ENCODE measurements at places on chromosomes 5 and 9.

- DNase-seq, result no peak
These were observed 2308.8 kb upstream of the ACO1 start for GRCh38 chr9:30075451-30076199.

- no peak for DNase-seq
These were observed 157.1 kb downstream of the ZNF462 start for GRCh38 chr9:107020040-107020530.

- DNase-seq, result no peak
These were observed 34.8 kb downstream of the TNFSF8 start for GRCh38 chr9:114895521-114895991.

GRCh38 chr9:19481121-19481870, 72.5 kb downstream of the ACER2 start:
- DNase-seq, result no peak

DNA sequence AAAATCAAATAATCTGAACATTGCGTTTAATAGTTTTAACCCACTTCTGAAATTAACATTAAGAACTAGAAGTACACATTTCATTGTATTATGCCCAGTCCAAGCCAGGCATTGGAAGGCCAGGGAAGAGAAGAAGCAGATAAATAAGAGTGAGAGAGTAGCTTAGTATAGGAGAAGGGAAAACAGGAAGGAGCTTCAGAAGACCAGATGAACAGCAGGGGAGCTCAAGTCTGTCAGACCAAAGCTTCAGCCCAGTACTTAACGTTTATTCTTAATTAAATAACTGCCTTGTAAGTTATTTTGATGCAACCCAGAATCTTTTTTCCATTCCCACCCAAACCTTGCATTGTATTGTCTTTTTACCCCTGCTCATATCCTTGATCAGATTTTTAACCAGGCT, 11.5 kb upstream of the FAM120AOS start:
- no peak for DNase-seq

DNA sequence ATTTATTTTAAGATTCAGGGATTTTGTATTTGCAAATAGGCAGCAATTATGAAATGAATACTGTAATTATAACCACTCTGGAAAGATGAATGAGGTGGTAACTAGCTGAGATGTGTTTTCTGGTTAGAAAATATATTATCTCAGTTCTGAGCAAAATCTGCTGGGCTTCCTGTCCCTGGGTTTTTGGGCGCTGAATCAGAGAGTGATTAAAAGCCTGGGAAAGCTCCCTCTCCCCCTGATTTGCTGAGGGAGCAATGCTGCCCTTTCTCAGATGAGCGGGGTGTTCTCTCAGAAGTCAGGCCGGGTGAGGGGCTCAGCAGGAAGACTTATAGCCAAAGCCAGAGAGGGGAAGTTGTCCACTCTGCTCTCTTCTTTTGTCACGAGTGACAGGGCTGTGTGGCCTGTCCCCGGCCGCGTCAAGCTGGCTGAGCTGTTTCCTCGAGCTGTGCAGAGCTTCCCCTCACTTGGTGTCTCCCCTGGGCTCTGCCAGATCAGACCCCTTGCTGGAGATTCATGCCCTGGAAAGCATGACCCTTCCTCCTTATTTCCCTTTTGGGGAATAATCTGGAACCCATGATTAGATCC, 39.8 kb upstream of the PITX1 start:
- no peak for DNase-seq

DNA sequence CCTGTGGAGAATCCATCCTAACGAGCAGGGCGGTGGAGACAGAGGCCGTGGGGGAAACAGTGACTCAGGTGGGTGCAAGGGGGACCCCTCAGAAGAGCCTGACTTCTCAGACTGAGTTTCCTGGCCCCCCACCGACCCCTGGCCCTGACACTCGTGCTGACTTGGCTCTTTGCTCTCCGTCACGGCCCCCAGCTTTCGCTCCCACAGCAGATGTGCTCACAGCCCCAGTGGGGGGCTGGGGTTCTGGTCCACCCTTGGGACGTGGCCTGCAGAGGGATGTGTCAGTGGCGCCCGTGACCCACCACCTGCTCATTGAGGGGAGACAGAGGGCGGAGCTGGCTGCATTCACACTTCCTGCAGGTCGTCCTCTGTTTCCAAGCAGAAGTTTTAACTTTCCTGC, 62.9 kb upstream of the IRX4 start:
- no peak for DNase-seq

- DNase-seq, result no peak
These were observed 1048.1 kb upstream of the ACO1 start for GRCh38 chr9:31336386-31336785.

- DNase-seq, result no peak
These were observed 6.3 kb downstream of the GPR21 start for GRCh38 chr9:123039617-123040219.

- no peak for DNase-seq
These were observed 1.5 kb downstream of the MEIKIN start for GRCh38 chr5:131943916-131944315.

DNA sequence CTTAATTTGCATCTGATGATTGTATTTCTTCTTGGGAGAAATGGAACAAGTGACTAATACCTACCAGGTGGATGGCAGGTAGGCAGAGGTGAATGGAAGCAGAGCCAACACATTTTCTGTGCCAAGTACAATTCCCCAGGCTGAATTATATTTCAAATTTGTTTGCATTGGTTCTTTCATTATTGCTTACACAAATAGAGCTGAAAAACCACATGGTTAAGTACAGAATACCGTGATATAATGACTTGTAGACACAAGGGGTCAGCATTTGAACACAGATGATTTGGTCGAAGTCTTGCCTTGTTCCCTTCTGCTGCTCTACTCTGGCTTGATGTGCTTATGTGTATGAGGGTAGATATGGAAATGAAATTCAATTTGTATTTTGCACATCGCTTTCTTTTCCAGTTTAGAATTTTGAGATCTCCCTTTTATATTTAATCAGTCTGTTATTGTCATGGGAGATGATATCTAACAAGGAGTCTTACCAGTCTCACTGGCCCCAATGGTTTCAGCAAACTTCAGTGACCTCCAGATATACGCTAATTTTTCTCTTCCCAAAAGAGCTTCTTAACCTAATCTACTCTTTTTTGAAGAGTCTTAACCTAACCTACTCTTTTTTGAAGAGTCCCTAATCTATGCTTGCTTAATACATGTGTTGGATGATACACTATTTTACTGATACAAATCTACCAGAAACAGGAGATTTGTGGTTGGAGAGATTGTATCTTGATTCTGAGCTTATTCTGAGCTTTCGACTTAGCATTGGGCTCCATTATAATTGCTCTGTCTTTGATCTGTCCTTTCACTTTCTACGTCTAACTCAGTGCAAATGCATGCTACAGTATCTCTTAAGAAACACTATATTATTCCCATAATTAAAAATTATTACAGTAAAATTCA, 88.1 kb downstream of the PCSK1 start:
- peak; percentile 35 for DNase-seq

DNA sequence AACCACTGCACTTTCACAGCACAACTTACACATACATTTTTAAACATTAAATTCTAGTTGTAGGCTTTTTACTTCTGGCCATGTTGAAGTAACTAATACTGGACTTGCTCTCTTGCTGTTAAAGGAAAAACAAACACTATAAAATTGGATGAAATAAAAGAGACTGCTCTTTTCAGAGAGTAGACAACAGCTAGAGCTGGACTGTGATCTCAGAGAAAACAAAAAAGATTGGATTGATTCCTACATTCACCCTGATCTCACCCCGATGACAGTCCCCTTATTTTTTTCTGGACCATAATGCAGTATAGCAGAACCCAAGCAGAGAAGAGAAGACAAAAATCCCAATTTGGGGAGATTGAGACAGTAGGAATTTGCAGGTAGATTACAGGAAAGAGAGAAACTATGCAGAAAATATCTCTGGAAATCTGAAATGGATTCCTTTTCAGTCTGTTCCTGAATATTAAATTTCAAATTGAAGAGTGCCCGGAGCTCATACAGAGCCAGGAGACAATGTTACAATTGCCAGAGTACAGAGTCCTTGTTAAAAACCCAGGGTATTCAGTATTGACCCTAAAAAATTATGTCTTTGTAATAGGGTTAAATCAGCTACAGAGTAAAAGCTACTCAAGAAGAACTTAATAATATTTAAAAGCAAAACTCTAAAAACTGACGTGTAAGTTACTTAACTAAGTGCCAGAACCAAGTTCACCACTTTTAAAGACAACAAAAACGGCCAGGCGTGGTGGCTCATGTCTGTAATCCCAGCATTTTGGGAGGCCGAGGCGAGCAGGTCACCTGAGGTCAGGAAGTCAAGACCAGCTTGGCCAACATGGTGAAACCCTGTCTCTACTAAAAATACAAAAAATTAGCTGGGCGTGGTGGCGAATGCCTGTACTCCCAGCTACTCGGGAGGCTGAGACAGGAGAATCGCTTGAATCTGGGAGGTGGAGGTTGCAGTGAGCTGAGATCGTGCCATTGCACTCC, 208.6 kb downstream of the MPDZ start:
- no peak for DNase-seq

DNA sequence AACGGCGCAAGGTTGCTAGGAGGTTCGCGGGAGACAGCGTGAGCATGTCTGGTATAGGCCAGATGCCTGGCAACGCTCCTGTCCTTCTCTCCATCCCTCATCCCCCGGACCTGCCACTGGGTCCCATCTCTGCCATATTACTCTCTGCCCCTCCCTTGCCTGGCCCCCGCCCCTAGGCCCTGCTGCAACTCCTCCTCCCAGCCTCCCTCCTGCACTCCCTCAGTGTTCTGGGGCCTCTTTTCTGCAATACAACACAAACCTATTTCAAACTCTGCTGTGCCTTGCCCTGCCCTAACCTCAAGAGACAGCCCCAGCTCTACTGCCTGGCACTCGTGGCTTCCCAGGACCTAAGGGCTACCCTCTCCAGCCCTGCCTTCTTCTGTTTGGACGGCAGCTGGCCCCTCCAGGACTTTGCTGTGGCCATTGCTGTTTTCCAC, 8.9 kb upstream of the DBN1 start:
- no peak for DNase-seq

GRCh38 chr9:12720551-12720950, 27.4 kb downstream of the TYRP1 start:
- DNase-seq, result no peak

DNA sequence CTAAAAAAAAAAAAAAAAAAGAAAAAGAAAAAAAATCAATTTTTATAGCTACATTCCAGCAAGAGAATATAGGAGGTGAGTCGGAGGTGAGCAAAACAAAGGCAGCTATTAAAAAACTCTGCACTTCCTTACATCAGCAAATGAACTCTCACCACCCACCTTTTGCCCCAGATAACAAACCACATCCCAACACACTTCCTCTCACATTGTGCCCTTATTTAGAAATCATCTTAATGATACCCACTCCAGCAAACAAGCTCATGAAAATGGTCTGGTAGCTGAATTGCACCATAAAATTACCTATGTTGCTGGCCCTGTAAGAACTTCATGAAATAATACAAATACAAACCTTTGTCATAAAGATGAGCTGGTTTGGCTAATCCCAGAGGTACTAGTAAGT, 82.9 kb downstream of the CEMIP2 start:
- no peak for DNase-seq

DNA sequence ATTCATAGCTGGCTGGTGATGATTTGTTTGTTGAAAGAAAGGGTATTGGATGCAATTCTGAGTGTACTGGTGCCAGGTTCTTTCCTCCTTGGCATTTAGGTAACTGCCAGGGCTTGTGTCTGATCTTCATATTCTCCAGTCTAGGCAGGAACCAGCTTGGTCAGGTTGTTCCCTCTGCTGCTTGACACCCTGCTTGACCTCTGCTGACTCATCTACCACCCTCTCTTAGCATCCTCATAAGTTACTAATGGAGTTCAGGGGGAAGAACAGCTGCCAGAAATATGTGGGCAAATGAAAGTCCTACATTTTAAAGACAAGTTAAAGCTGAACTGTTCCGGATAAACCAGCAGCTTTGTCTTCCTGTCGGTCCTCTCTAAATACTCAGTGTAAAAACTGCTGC, 116.1 kb upstream of the TNC start:
- DNase-seq, result no peak

GRCh38 chr9:20940447-20941173, 90.8 kb downstream of the HACD4 start:
- no peak for DNase-seq

DNA sequence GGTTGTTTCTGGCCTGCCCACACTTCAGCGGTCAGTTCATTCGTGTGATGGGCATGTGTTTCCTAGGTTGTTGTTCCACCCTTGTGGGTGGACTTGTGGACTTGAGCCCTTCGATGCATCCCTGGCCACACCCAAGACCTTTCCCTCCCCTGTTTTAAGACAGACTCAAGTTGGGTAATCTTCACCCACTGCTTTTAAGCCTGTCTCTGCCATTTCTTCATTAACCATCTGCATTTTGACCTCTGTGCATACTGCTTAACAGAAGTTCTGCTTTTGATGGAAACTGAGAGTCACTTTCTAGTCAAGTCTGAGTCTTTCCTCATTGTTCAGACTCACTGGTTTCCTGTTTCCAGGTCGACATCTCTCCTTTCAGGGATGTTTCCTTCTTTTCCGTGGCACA, 233.7 kb downstream of the ARHGEF28 start:
- DNase-seq, result no peak

- peak; percentile 20 for DNase-seq
These were observed 16.5 kb downstream of the HBEGF start for GRCh38 chr5:140329739-140330481.

DNA sequence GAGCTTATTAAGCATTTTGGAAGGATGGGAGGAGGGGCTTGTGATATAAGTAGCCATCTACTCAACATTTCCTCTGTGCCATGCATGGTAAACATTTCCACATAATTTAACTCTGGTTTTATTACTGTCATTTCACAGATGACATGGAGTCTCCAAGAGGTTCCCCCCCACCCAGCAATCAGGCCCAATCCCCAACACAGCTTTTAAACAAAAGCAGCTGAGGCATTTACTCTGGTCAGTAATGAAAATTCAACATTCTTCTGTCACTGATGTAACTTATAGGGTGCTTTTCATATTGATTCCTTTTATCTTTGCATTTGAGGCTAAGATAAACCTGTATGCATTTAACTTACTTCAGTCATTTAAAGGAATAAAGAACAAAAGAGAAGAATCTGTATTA, 128.1 kb downstream of the COL23A1 start:
- DNase-seq, result no peak

GRCh38 chr5:6525422-6525821, 76.8 kb downstream of the UBE2QL1 start:
- DNase-seq, result no peak

DNA sequence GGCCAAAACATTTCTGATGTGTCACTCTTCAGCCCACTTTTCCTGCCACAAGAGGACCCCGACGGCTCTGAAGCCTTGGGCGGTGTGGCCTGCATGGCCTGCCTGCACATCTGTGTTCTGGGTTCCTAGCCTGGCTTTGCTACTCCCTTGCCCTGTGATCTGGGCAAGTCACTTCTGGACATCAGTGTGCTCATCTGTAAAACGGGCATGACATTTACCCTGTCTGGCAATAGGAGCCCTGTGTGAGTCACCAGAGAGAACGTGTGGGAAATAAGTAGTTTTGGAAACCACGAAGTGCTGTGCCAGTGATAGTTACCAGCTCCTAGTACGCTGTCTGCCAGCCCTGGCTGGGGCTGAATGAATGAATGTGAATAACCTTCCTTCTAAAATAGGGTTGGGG, 90.8 kb downstream of the MACROH2A1 start:
- no peak for DNase-seq

- no peak for DNase-seq
These were observed 54.1 kb downstream of the MRPS30 start for GRCh38 chr5:44862808-44863207.

GRCh38 chr9:132032238-132032950, 47.3 kb downstream of the MED27 start:
- no peak for DNase-seq
